Breast epithelium (tissue), 4 donors: ENCODE measurements at places on chromosomes 12 and 14.

DNA sequence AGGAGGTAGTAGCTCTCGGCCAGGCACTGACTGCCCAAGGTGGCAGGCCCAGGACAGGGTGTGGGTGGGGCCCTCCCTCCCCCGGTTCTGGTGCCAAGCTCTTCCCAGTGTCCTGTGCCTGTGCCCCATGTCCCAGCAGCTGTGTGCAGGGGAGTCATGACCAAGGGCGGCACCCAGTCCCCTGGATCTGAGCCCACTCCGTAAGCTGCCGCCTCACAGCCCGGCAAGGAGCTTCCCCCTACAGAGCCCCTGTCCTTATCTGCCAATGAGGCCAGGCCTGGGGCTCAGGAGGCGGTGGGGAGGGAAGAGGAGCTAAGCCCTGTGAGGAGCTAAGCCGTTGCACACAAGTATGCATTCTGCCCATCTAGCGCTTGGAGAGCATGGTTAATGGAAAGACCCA is 5.6 kb upstream of the C14orf180 start:
- no peak for DNase-seq

DNA sequence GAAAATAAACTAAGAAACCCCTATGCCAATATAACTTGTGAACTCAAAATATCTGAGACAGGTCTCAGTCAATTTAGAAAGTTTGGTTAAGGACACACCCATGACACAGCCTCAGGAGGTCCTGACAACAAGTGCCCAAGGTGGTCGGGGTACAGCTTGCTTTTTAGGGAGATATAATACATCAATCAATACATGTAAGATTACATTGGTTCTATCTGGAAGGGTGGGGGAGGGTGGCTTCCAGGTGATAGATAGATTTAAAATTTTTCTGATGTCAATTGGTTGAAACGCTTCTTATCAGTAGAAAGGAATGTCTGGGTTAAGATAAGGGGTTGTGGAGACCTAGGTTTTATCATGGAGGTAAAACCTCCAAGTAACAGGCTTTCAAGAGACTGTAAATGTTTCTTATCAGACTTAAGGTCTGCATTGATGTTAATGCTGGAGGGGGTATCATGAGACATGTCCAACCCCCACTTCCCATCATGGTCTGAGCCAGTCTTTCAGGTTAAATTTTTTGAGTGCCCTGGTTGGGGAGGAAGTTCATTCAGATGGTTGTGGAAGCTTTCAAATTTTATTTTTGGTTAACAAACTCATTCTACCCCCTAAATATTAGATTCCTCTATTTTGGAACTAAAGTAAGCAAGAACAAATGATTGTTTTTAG is 82.0 kb upstream of the RASSF8 start:
- no peak for DNase-seq

GRCh38 chr12:131578828-131579470 is 131.9 kb upstream of the SFSWAP start:
- DNase-seq = no peak

- DNase-seq = no peak
Measured at GRCh38 chr12:92185052-92185451, 39.4 kb upstream of the BTG1 start.

DNA sequence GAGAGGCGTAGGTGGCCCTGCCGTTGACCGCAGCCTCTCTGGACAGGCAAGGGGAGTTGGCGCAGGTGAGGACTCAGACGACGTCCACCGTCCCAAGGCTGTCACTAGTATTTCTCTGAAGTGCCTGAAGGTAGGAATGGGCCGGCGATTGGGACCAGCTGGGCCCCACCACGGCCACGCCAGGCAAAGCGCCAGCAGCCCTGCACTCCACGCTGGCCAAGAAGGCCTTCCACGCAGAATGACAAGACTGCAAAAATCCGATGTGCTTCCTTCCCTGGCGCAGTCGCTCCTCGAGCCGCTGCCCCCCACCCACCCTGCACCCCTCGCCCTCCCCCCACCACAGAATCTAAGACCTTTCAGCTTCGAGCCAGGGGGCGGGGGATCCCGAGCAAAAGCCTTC is 17.3 kb upstream of the MLXIP start:
- no peak for DNase-seq

DNA sequence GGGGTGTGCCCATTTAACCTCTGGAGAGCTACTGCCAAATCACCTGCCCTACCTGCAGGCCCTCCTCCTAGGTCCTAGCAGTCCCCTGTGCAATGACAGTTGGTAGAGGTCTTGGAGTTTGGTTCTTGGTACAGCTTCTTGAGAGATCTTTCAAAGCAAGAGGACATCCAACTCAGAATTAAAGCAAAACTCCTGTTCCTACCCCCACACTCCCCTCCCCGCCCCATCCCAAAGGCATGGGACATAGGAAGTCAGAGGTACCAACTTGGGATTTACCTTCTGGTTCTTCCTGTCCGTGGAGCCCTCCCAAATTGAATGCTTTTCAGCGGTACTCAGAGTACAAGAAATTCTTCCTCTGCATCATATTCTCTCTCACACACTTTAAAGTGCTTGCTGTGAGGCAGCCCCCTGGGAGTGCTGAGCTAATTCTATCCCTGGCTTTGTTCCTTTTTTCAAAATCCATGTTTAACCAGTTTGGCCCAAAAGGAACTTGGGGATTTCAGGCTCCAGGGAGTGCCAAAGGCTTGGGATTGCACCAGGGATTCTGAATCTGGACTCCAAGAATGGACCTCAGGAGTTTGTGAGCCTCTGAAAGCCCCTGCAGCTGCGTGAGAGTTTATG is 40.8 kb downstream of the GALNT16 start:
- DNase-seq = no peak

- no peak for DNase-seq
Measured at GRCh38 chr12:19908830-19909229, 459.5 kb upstream of the PDE3A start.

- no peak for DNase-seq
Measured at GRCh38 chr12:2958432-2959191, 585 bp upstream of the TEAD4 start.

DNA sequence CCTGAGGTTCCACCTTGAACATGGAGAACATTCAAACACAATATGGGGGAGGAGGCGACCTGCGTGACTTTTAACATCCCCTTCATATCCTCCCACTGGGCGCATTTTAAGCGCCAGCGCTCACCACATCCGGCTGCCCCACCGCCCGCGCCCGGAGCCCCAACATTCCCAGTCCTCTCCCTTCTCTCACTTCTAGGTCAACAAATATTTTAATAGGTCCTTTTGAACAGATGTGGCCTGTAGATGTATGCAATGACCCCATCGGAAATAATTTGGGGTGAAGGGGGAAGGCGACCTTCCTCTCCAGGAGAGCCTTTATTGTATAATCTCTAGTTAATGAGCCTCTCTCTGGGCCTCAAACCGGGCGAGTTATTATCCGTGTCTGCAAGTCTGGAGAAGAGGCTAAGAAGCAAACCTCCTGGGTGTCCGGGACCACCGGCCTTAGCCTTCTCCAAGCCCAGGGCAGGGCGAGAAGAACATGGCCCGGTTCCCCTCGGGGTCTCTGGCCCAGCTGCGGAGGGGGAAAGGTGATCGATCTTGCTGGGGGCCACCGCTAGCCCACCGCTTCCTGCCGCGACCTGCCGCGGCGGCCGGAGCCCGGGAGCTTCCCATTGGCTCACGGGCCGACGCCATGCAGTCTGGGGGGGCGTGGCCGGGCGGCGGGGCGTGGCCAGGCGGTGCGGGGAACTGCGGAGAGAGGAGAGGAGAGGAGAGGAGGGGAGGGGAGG is 83.2 kb upstream of the HMGA2 start:
- DNase-seq = peak; percentile 27

DNA sequence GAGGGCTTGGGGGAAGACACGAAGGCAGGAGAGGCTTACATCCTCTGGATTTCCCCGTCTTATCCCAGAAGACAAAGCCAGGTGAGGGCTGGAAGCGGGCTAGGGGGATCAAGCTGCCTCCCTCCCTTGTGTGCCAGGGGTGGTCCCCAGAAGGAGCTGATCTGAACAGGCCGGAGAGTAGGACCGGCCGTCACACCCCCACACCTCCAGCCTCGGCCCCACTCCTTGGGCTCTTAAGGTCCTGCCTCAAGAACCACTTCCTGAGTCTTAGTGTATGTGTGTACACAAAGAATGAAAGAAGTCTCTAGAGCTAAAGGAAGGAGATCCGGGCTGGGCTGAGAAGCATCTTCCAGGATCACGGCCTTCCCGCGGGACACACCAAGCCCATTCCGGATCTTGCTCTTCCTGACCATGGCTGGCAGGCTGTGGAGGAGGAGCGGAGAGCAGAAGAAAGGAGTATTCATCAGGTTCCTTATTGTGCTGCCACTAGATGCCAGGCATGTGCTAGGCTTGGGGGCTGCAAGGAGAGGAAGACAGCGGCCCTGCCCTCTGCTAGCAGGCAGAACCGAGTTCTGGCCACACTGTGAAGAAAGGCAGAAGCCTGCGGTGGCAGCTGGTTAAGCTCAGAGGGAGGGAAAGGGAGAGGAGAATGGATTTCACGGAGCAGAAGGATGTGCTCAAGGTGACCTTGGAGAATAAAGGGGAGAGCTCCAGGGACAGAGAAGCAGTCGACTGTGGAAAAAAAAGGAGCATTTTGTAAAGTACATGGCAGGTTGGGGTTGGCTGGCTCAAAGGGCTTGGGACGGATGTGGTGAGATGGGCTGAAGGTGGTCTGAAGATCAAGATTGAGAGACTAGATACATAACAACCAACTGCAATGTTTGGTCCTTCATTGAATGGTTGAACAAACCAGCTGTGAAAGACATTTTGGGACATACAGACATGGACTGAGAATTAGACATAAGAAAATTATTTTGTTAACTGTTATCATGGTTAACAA is 1.3 kb upstream of the CD63 start:
- DNase-seq = peak; percentile 52

DNA sequence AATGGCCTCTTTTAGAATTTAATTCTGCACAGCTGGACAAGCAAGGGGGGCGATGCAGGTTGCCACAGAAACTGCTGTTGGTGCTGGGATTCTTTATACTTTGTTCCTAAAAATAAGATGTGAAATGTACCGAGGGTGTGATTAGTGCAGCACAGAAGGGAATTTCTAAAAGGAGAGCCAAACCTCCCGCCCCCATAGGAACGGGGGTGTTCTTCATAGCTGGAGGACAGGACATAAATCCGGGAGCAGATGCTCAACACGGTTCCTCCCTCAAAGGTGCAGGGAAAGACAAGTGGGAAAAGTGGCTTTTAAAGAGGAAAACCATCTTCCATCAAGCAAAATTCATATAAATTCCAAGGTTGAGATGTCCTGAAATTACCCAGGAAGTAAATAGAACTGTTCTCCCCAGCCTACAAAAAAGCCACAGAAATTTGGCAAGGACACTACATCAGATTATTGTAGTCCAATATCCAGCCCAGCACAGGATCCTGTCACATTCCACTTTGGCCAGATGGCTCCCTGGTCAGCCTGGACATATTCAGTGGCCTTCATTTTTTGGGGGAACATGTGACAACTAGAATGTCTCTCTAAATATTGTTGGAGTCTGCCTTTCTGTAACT is 51.4 kb upstream of the TMX1 start:
- no peak for DNase-seq

- no peak for DNase-seq
Measured at GRCh38 chr12:75613981-75614380, 102.6 kb upstream of the KRR1 start.

DNA sequence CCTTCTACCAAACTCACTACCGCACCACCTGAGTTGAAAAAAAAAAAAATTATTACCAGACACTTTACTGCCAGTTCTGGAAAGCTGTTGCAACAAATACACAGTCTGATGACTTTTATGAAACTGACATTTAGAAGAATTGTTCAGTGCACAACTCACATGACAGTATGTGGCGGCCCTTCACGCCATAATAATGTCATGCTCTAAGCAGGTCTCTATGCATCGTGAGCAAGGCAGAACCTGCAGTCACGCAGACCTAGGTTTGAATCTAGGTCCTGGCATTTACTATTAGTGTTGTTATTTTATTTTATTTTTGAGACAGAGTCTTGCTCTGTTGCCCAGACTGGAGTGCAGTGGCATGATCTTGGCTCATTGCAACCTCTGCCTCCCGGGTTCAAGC is 8.1 kb downstream of the MYL2 start:
- DNase-seq = no peak
